ENCODE measurements at places on chromosomes 11 and 22.

DNA sequence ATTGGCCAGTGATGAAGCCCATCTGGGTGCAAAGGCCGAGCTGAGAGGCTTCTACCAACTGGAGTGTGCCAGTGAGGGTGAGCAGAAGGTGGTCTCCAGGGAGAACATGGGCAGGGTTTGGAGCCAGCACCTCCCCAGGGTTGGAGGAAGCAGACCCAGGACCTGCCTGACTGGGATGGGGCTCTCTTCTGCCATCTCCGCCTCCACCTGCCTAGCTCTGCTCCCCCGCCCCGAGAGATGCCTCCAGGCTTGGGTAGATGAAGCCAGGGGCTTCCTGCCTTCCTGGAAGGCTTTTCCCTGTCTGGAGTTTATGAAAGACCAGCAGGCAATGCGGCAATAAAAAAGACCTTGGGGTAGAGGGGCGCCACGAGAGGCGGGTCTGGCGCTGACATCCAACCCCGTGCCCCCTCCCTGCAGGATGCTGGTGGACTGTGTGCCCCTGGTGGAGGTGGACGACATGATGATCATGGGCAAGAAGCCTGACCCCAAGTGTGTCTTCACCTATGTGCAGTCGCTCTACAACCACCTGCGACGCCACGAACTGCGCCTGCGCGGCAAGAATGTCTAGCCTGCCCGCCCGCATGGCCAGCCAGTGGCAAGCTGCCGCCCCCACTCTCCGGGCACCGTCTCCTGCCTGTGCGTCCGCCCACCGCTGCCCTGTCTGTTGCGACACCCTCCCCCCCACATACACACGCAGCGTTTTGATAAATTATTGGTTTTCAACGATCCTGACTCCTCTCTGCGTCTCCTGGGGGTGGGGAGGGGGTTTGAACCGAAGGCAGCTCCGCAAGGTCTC lies 3.3 kb downstream of the SELENOM start:
- H3K27me3 ChIP-seq: no peaks in the 10 kb centered on the region
- no peaks in the 10 kb centered on the region for H3K36me3 ChIP-seq
- DNase-seq: no peak
- H3K4me1 ChIP-seq: peaks cover 15% of the 10 kb centered on the region
- no peak overlapping the region for H3K4me3 ChIP-seq

DNA sequence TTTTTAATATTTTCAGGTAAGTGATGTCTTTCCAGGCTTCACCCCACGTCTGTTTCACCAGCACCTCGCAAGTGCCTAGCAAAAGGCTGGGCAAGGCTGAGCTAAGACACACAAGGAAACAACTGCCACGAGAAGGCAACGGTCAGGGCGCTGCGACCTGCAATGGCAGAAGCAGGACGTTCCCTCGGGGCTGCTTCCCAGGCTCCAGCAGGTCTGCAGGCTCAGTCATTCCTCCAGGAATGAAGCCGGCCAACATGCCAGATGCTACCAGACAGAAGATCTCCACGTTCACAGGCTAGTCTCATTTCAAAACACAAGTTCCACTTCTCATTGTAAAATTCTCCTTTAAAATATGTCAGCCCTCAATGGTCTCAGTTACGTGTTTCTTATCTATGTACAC lies 45.5 kb downstream of the CELSR1 start:
- no peak overlapping the region for H3K4me3 ChIP-seq
- no peaks in the 10 kb centered on the region for H3K4me1 ChIP-seq
- H3K27ac ChIP-seq: no peak overlapping the region
- DNase-seq: no peak
- H3K27me3 ChIP-seq: peaks cover 6% of the 10 kb centered on the region
- no peaks in the 10 kb centered on the region for H3K36me3 ChIP-seq

GRCh38 chr22:44828193-44828592 lies 75.8 kb downstream of the ARHGAP8 start:
- H3K4me3 ChIP-seq: no peak overlapping the region
- DNase-seq: no peak
- H3K4me1 ChIP-seq: no peaks in the 10 kb centered on the region
- H3K36me3 ChIP-seq: no peaks in the 10 kb centered on the region
- peaks cover 2% of the 10 kb centered on the region for H3K27me3 ChIP-seq
- no peak overlapping the region for H3K27ac ChIP-seq

GRCh38 chr11:73142128-73142377 lies at the start of gene FCHSD2:
TSS of gene FCHSD2 (minus strand) at chr11:73142318. CDS start at chr11:73141877, 441 bp downstream.
- no peaks in the 10 kb centered on the region for H3K27me3 ChIP-seq
- H3K36me3 ChIP-seq: peaks cover 33% of the 10 kb centered on the region
- peak within 1 kb of the TSS; percentile 98 for H3K27ac ChIP-seq

DNA sequence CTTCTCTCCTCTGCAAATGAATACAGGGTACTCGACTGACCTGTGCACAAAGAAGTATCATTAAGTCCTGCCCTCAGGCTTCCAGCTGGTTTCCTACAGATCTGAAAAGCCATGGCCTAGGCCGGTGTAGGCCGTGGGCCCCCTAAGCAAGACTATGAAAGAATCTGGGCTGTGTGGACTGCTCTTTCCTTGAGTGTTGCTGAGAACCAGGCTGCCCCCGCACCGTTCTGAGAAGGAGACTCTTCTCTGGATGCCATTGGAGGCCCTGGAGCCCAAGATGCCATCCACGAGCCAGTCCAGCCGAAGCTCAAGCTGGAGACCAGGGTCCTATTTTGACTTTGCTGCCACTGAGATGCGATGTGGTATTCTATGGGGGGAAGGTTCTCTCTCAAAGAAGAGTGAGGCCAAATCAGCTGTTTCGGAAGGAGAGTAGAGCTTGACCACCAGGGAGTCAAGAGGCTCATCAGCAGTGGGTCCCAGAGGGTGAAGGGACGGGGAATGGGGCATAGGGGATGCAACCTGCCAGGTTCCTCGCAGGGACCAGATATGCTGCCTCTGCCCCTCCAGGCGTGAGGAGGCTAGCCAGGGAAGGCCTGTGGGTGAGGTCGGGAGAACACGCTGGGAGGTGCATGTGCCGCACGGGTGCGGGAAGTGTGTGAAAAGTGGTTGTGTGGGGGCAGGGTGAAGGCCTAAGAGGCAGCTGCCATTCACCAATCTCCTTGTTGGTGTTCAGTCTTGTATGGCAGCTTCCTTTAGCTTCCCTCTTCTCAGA lies 96.4 kb upstream of the B3GAT1 start:
- peaks cover 11% of the 10 kb centered on the region for H3K27me3 ChIP-seq
- no peaks in the 10 kb centered on the region for H3K4me1 ChIP-seq
- no peaks in the 10 kb centered on the region for H3K36me3 ChIP-seq
- H3K27ac ChIP-seq: no peak overlapping the region
- no peak overlapping the region for H3K4me3 ChIP-seq

GRCh38 chr22:26401726-26402125 lies 27.3 kb upstream of the ASPHD2 start:
- H3K36me3 ChIP-seq: no peaks in the 10 kb centered on the region
